ENCODE measurements at places on chromosomes 7 and 10. TPM values are rescaled to one million over a fixed set of nuclear protein-coding genes. Genes with fewer than 3 reads are reported as not detected.
A peak's percentile ranks its signal among the peaks of the same experiment; 100 is the strongest.

Gene ADCYAP1R1
- polyA plus RNA-seq: 0.17 TPM

Gene HOXA4
- polyA plus RNA-seq: 0.96 TPM

DNA sequence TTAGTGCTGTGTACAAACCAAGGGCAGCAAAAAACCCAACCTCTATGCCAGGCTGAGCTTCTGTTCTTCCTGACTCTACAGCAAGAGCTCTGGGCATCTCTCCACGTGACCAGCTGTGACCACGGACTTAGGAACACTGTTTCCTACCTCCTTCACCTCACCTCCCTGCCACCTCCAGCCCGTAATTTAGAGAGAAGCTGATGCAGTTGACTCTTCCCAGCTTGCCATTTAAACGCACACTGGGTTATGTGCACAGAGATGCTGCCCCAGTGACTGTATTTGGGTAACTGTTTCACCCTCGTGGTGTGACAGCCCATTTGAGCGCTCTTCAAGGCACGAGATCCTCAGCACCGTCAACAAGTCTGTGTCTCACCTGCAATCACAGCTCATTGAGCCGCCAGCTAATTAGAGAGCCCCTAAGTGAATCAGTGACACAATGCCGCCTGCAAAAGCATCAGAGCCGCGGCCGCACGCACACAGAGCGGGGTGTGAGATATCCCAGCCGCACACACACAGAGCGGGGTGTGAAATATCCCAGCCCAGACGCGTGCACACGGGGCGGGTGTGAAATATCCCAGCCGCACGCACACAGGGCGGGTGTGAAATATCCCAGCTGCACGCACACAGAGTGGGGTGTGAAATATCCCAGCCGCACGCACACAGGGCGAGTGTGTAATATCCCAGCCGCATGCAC lies 319.7 kb downstream of the PTPRN2 start:
- no peak for DNase-seq

DNA sequence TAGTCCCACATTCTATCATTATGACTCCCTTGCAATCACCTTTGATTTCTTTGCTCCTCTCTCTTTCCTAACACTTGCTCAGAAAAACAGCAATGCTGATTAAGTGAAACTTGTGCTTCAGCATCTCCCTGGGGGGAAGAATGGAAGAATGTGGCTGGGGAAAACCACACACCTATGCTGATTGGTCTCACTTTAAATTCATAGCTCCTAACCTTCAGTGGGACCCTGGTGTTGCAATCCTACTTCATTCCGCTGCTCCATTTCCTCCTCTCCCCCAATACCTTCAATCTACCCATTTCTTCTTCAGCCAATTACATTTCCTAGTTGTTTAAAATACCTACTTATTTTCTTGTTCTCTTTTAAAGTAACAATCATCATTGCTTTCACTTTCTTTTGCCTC lies 1166.7 kb upstream of the C7orf33 start:
- no peak for DNase-seq

- DNase-seq: no peak
Measured at GRCh38 chr7:543501-544337, 24.1 kb upstream of the PDGFA start.

GRCh38 chr10:121597504-121598262 lies 561 bp downstream of the FGFR2 start:
- peak; percentile 39 for DNase-seq

GRCh38 chr7:134084488-134085144 lies 42.5 kb upstream of the LRGUK start:
- no peak for DNase-seq
